ENCODE measurements at places on chromosomes 6 and 20.

GRCh38 chr20:4875578-4876067, 125.7 kb downstream of the SLC23A2 start:
- no peak for DNase-seq

DNA sequence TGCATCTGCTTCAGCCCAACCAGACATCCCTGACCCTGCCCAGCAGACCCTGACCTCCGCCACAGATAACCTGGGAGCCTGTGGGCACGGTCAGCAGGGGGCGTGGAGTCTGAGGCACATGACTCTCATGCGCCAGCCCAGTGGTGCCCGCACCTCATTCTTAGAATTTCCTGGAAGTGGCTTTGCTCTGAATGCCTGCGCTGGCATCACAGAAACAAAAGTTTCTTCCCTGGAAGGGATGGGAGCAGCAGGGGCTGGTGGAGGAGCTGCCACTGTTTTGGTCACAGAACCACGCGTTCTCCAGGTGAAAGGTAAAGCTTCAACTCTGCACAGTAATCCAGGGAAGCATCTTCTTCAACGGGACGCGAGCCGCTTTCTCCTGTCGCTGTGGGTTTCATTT, 67.9 kb upstream of the DUSP22 start:
- DNase-seq: no peak

DNA sequence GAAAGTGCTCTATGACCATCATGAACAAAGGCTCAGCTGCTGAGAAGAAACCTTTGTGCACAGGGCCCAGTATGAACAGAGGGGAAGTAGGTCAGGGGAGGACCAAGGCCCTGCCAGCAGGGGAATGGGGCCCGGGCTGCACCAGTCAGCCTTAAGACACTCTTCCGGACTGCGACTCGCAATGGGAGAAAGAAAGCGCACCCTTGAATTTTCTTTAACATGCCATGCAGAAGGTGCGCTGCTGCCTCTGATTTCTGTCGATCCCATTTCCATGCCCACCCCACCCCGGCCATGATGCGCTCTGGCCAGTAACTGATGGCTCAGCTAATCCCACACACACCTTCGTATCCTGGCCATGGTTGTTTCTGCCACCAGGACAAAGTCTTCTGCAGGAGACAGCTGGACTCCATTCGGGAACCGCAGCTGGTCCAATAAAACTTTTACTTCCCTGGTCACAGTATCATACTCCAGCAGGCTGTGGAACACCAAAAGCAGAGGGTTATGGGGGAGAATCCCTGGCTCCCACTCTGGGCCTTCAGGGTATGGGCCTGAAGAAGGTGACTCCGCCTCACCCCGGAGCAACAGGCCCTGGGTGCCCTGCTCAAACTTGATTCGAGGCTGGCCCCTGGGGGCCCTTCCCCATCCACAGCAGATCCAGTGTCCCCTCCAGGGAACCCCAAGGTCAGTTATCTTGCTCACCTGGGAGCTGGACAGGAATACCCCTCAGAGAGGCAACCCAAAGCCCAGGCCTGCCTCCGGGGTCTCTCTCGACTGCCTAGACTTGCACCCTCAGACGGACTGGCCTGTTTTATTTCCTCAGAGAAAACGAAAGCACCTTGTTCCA, 20.3 kb downstream of the CST7 start:
- DNase-seq: no peak

- DNase-seq: peak; percentile 30
These were observed 141.9 kb upstream of the NEDD9 start for GRCh38 chr6:11374036-11375010.

GRCh38 chr6:25682324-25682723, 30.3 kb downstream of the SCGN start:
- peak; percentile 2 for DNase-seq

GRCh38 chr6:149451376-149452036, 33.3 kb downstream of the ZC3H12D start:
- DNase-seq: no peak

- DNase-seq: no peak
These were observed 4.1 kb downstream of the RBM38 start for GRCh38 chr20:57395111-57395966.

DNA sequence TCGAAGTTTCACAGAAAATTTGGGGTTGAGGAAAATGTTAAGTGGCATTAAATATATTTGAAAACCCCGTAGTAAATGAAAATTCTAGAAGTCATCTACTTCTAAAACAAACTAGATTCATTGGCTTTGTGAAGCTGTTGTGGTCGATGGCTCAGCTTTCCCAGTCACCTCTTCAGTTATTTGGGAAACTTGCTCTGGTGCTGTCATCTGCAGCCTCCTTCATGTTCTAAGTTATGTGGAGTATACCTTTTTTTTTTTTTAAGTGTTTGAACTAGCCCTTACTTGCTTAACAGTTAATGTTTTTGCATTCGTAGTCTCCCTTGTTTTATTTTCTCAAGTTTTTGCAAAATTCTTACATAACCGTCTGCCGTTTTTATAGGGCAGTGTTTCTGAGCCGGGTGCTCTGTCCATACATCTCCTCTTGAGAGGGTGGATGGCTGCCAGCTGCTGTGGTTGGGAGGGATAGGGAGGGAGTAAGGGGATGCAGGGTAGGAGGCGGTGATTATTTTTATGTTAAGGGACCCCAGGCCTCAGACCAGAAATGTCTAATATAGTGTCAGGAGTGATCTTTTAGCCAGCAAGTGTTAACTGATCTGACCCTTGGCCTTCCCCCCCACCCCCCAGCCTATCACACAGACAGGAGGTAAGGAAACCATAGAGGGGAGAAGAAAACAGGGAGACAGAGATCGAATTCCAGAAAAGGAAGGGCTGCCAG, 7.1 kb downstream of the RREB1 start:
- DNase-seq: peak; percentile 12

GRCh38 chr6:116291701-116292396, 12.1 kb upstream of the TSPYL1 start:
- DNase-seq: no peak

GRCh38 chr6:132797951-132798868, at the start of gene SLC18B1:
SLC18B1 (minus strand) TSS chr6:132798637; CDS start chr6:132798456, 181 bp downstream.
- peak; percentile 9 for DNase-seq

Measured in Kasumi-1 (cell line).